Adrenal gland (tissue), 19 donors: ENCODE measurements at places on chromosomes 2 and 18. TPM values are rescaled to one million over a fixed set of nuclear protein-coding genes. Genes with fewer than 3 reads are reported as not detected.

- DNase-seq = no peak
- H3K4me1 ChIP-seq = no peaks in the 10 kb centered on the region
- H3K27ac ChIP-seq = no peak overlapping the region
- no peaks in the 10 kb centered on the region for H3K36me3 ChIP-seq
- H3K27me3 ChIP-seq = no peaks in the 10 kb centered on the region
Measured at GRCh38 chr2:49225126-49225525, 70.8 kb upstream of the FSHR start.

LDLRAD4 gene
- polyA plus RNA-seq = 16.6 TPM

- DNase-seq = no peak
- no peaks in the 10 kb centered on the region for H3K36me3 ChIP-seq
- no peaks in the 10 kb centered on the region for H3K27me3 ChIP-seq
Measured at GRCh38 chr2:109377976-109378375, 235.8 kb downstream of the SEPTIN10 start.

DNA sequence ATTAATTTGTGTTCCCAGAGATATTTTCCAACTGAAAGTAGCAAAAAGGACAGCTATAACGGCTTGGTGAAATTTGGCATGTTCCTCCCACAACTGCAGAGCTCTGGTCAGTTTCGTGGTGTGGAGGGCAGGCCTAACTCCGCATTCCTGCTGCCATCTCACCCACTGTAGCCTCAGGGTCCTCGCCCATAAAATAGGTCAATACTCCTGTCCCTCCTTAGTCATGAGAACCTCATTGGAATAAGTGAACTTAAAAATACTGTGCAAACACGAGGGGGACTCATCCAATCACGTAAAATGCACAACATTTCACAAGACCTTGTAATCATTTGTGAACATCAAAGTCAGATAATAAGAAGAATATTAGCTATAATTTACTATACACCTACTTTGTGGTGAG, 143.5 kb upstream of the NCKAP5 start:
- H3K36me3 ChIP-seq = no peaks in the 10 kb centered on the region
- H3K27me3 ChIP-seq = no peaks in the 10 kb centered on the region
- H3K27ac ChIP-seq = peak overlapping the region; percentile 38
- no peaks in the 10 kb centered on the region for H3K4me1 ChIP-seq
- no peak overlapping the region for H3K4me3 ChIP-seq
